ENCODE measurements at places on chromosomes 3 and 15.

DNA sequence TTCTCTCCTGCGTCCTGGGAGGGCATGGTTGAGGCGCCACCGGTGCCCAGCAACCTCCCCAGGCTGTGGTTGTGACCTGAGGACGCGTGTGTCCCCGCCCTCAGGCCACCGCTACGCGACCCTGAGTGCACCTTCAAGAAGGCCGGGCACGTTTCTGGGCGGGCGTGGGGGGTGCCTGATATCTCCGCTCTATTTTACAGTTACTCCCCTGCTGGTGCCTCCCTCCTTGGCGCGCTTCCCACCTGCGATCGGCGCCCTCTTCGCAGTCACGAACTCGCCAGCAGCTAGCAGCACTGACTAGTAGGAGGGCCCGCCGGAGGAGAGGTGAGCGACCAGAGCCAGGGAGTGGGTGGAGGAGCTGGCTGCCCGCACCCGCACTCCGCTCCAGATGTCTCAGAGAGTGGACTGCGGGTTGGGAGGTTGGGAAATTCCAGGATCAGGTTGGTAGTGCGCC, 43.2 kb upstream of the POLG start:
- no peak for DNase-seq

GRCh38 chr3:52881871-52882270, 15.5 kb downstream of the STIMATE start:
- DNase-seq = no peak

DNA sequence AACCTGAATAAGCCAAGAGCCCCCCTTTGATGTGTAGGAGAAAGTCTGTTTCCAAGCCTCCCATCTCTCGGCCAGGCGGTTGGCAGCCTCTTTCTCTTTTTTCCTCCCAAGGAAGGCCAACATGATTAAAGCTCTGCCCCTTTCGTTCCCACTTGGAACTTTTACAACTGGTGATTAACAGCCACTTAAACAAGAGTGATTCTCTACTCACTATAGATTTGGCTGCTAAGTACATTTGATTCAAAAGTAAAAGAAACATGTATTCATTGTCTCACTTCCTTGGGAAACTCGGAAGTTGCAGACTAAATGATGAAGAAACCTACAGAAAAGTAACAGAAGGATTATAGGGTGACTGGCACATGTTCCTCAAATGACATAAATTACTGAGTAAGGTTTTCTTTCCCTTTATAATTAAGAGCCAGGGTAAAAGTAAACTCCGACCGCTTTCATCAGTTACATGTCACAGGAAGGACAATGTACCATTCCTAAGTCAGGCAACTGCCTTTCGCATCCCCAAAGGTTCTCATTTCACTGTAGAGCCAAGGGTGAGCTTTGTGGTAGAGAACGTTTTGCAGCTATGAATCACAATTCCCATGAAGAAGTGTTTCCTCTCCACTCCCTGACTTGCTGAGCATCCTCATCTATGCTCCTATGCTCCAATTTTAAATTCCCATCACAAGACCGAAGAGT, 72.7 kb downstream of the MB21D2 start:
- DNase-seq = no peak

DNA sequence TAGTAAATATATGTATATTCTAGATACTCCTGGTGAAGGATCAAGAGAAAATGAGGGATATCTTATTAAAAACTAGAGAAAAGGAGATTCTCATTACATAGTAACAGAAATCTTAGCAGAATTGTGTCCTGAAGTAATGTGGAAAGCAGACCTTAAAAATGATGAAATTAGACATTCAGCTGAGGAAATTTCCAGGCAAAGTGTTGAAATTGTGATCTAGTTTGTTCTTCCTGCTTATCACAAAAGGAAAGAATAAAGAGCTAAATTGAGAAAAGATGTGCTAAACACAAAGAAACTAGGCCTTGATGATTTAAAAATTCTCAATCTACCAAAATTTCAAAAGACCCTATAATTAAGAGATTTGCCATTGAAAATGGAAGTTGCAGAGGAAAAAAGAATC, 362.6 kb upstream of the PLSCR5 start:
- no peak for DNase-seq

DNA sequence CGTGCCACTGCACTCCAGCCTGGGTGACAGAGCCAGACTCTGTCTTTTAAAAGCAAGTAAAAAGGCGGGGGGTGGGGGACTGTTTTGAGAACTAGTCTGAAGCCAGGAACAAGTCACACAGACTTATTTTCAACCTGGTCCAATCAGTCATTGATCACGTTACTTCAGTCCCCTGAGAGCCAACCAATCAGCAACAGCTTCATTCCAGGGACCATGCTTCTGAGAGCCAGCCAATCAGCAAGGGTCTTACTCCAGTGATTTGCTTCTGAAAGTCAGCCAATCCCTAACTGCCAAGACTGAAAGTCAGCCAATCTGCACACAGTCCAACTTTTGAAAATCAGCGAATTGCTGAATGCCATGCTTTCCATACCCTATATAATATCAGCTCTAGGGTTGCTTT, 48.6 kb upstream of the C15orf39 start:
- no peak for DNase-seq

DNA sequence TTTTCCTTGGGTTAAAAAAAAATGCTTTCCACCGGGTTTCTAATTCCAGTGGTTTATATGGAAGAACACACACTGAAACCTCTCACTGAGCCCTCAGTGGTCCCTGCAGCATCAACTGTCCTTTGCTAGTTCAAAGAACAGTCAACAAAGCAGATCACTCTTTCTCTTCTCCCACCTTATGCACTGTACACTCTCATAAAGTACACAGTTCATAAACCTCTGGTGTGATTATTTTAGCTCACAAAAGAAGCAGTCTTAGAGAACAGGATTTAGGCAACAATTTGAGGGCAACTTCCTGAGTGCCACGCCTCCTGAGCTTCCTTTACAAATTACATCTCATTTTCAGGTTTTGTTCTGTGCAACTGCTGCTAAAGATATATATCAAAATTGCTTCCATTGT, 728.4 kb upstream of the GOLIM4 start:
- no peak for DNase-seq

DNA sequence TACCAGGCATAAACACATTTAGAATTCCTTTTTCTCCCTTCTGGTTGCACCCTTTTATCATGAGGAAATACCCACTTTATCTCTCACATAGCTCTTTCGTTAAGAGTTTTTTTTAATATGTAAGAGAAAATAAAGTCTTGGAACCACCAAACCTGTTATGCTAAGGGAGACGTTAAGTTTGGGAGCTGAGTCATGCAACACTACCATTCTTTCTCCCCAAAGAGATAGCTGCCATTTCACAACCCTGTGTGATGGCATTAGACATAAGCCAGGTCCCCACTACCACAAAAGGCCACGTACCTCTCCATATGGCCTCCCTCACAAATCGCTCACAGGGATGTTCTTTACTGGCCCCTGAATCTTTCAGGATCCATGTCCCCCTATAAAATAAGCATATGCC, 7.6 kb upstream of the NIPA1 start:
- no peak for DNase-seq

Data from vagina (tissue), 2 donors.